Mammary microvascular endothelial cell (primary cell): ENCODE measurements at places on chromosomes 3 and 15. TPM values are rescaled to one million over a fixed set of nuclear protein-coding genes. Genes with fewer than 3 reads are reported as not detected.

The GABRB3 gene
- total RNA-seq, result not detected in 2 replicates

The GOLGA8R gene
- 0.20 TPM in 1 of 2 replicates, not detected in the other for total RNA-seq

The C2CD4A gene
- 0.15 TPM in 1 of 2 replicates, not detected in the other for total RNA-seq

The KY gene
- not detected in 2 replicates for total RNA-seq

The GUCA1C gene
- not detected in 2 replicates for total RNA-seq

The UBE3A gene
- total RNA-seq, result 31.6 and 42.6 TPM in 2 replicates

The GOLGA6A gene
- not detected in 2 replicates for total RNA-seq

The STX19 gene
- not detected in 2 replicates for total RNA-seq

The GOLGA8K gene
- not detected in 2 replicates for total RNA-seq

The CMTM8 gene
- total RNA-seq, result 7.7 and 9.9 TPM in 2 replicates

The TMEM108 gene
- total RNA-seq, result 0.67 and 1.4 TPM in 2 replicates

The SI gene
- total RNA-seq, result not detected in 2 replicates

The SERPINI2 gene
- total RNA-seq, result not detected in 2 replicates
